Mononuclear cell (primary cell): ENCODE measurements at places on chromosomes 7 and 10. TPM values are rescaled to one million over a fixed set of nuclear protein-coding genes. Genes with fewer than 3 reads are reported as not detected.

Gene DYDC2
- total RNA-seq, result not detected

Gene XRCC2
- 0.42 TPM for total RNA-seq

Gene GPC2
- total RNA-seq, result 2.3 TPM

Gene FGFBP3
- total RNA-seq, result 0.84 TPM

Gene EPHA1
- total RNA-seq, result 2.3 TPM
